ENCODE measurements at places on chromosomes 7 and 10.

DNA sequence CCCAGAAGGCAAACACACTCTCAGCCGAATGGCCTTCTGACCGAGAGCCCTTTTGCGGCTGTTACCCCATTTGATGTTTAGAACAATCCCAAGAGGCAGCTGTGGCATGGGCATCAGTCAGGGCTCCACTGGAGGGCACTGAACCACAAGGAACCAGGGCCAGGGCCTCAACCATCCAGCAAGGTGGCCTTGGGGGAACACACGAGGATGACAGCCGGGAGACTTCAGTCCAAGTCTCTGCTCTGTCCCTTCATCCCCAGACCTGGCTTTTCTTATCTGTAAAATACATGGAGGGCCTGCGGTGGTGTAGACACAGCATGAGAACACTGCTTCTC is 63.6 kb upstream of the INSIG1 start:
- no peak for DNase-seq

- DNase-seq, result no peak
Measured at GRCh38 chr7:108459922-108460551, 3.8 kb upstream of the NRCAM start.

DNA sequence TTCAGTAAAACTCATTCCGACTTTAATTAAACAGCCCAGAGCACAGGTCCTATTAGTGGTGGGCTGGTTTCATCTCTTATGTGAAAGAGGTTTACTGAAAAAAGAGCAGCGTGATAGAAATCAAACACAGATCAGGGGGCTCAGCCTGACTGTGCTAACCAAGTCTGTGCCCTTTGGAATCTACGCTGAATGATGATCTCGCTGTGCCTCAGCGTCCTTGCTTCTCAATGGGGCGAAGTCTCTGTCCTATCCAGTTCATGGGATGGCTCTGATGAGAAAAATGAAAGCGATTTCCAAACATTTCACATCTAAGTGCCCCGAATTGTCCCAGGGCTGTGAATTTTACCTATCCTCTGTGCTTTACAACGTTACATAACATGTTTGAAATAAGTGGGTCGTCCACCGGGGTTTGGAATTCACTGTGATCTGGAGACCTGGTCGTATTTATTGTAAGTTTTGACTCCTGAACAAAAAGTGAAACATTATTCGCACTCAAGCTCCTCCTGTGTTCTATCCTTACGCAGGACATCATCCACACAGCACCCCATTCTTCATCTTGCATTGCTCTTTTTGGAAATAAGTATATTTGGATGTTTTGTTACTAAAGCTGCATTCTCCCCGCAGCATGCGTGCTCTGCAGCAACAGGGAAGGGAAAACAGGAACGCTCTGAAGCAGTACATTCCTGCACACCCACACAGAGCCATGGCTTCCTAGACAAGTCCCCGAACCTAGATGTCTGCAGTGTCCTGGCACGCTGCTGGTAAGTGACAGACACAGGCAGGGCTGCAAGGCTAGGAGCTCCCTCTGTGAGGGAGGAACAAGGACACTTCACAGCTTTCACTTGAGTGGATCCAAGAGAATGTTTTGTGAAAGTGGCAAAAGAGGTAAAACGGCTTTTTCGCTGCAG is 83.5 kb downstream of the SLC37A3 start:
- no peak for DNase-seq

- peak; percentile 47 for DNase-seq
Measured at GRCh38 chr10:11017570-11018431, at the start of gene CELF2. CELF2 (plus strand) TSS chr10:11017872; CDS start chr10:11018090, 218 bp downstream.

GRCh38 chr7:150956395-150957132 is 21.6 kb downstream of the KCNH2 start:
- DNase-seq, result no peak

DNA sequence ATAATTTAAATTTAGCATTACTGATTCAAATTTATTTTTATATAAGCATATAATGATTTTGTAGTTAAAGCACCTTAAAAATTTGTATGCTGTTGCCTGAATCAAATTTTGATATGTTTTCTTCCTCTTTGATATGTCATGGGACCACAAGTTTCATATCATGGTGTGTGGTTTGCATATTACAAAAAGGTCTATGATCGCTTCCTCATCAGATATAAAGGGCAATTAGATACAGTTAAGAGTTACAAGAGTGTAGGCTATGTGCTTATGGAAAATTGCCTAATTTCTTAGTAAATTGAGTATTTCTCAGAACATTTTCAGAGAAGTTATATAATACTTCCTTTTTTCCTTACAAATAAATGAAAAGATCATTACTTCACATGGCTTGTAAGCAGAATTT is 22.2 kb downstream of the MRC1 start:
- DNase-seq, result no peak

- no peak for DNase-seq
Measured at GRCh38 chr10:20166096-20166675, 350.0 kb downstream of the PLXDC2 start.

DNA sequence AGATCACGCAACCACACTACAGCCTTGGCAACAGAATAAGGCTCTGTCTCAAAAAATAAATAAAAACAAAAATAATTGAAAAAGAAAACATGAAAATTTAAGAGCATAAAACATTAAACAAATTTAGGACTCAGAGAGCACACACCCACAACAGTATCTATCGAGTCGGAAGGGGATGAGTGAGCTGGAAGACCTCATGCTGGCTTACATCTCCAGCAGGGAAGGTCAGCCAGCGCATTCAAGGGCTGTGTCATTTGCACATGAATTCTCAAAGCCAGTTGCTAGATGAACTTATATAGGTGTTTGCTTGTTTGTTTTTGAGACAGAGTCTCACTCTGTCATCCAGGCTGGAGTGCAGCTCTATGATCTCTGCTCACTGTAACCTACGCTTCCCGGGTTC is 50.3 kb downstream of the SRRM3 start:
- DNase-seq, result no peak

DNA sequence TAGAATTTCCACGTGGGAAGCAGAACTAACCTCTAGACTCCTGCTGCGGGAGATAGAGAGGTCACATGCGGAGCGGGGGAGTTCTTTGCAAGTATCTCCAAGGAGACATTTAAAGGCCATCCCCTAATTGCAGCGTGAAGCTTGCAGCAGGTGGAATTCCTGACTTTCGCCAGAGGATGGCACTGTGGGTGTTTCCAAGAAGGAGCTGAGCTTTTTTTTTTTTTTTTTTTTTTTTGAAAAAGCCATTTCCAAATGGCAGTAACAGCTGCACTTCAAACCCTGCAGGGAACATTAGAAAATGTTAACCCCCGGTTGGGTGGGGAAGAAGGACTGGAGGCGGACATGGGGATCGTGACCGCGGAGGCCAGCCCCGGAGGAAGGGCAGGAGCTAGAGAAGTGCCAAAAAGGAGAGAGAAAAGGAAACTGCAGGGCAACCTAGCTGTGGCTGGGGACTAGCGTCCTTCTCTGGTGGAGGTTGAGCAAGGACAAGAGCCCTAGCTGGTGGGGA is 487.7 kb downstream of the TYW1 start:
- peak; percentile 4 for DNase-seq

DNA sequence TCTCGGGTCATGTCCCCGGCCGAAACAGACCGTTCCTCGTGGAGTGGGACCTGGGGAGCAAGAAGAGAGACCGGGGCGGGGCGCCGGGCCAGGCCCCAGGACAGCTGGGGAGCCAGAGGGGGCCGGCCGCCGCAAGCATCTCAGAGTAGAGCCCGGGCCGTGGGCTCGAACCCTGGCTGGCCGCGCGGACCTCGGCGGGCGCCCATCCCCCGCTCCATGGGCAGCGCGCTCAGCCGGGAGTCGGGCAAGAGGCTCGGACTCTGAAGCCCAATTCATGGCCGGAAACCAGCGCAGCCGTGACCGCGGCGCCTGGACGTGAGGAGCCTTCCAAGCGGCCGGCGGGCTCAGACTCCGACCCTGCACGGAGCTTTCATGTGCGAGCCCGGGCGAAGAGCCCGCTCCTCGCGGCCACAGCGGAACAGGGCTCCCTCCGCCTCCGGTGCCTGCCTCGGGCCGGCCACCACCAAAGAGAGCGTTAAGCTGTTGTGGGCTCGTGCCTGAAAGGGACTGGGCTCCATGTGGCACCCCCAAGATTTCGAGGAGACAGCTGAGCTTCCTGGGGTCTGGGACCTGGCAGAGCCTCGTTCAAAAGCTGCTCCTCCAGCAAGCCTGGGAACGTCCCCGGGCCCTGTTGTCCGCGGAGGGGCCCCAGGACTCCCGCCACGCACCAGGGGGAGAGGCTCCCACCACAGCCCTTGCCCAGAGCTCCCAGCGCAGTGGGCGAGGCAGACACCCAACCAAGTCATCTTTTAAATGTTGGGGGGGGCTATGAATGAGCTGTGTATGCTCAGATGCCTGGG is 757 bp upstream of the GRID1 start:
- no peak for DNase-seq

DNA sequence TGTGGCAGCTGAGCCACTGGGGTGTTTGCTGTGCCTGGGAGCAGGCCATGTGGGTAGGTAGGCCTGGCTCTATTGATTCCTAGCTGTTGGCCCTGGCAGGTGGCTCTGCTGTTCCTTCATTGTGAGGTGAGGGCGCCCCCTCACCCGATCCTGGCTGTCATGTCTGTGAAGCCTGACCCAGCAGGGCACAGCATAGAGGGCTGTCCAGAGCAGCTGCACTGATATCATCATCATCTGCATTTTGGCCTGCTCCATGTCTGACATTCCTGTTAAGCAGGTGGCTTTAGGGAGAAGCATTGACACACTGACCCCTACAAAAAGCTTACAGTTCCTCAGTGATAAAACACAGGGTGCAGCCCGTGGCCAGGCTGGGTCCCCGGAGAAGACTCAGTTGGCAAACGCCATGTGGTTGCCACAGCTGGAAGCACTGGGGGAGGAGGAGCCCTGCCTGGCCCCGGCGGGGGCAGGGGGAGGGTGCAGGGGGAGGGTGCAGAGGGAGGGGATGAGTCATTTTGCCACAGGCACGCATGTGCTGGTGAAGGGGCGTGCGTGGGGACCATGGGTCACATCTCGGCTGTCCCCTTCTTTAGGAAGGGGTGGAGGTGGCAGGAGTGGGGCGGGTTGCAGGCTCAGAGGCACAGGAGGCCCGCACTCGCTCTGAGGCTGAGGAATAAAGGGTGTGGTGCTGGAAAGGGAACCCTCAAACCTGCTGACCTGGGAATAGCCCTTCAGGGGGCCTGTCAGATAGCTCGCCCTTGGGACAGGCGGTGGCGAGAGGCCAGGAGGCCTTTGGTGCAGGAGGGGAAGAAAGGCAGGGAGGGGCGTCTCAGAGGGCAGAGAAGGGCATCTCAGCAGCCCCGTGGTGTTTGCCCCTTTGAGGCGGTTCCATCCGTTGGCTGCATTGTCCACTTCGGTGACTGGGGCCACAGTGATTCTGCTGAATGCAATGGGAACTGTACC is 31.6 kb downstream of the IKZF1 start:
- DNase-seq, result peak; percentile 88

All from activated naive CD4-positive, alpha-beta T cell treated with Interleukin-2 at 50 U/mL for 16 hours (primary cell).